ENCODE measurements at places on chromosomes 2 and 18.

DNA sequence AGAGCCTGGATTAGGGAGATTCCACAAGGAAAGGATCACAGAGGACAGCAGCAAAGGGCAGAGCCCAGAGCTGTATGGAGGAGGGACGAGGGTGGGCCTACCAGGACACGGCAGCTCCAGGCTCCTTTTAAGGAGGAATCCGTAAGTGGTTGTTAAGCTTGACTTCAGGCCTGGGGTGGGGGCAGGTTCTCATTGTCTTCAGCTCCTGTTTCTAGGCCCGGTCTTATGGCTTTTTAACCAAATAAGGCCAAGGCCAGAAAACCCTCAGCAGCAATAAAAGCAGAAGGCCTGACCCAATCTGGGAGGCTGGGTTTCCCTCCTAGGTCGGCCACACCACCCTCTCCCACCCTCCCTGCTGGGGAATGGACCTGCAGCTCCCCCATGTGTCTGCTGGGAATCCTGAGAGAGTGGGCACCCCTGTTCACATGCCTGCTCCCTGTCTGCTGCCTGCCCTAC is 111.2 kb downstream of the PLB1 start:
- no peak for DNase-seq

DNA sequence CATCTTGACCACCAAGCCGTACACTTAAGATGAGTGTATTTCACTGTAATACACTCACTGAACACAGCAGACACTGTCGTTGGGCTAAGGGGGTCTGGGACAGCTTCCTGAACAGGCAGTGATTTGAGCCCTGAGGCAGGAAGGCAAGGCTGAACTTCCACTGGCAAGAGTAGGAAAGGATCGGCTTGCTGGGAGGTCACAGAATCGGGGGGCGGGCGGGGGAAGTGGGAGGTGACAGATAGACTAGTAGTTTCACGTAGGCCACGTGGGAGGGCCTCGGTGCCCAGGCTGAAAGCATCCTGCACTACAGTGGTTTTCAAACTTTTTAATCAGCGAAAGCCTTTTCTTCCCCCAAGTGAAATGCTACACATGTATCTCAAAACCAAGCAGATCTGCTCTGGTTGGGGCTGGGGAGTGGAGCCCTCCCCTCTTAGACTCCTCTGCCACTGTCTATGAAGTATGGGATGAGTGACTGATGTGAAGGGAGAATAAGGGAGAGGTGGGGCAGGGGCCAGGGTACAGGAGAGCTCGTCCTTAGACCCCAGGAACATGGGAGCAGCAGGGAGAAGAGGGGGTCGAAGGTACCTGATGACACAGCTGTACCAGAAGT is 8.6 kb downstream of the PARD6G start:
- DNase-seq = no peak

GRCh38 chr18:35410561-35410960 is 33.4 kb upstream of the ZNF396 start:
- no peak for DNase-seq

- DNase-seq = no peak
Measured at GRCh38 chr2:71066856-71067255, 1.6 kb upstream of the NAGK start.

DNA sequence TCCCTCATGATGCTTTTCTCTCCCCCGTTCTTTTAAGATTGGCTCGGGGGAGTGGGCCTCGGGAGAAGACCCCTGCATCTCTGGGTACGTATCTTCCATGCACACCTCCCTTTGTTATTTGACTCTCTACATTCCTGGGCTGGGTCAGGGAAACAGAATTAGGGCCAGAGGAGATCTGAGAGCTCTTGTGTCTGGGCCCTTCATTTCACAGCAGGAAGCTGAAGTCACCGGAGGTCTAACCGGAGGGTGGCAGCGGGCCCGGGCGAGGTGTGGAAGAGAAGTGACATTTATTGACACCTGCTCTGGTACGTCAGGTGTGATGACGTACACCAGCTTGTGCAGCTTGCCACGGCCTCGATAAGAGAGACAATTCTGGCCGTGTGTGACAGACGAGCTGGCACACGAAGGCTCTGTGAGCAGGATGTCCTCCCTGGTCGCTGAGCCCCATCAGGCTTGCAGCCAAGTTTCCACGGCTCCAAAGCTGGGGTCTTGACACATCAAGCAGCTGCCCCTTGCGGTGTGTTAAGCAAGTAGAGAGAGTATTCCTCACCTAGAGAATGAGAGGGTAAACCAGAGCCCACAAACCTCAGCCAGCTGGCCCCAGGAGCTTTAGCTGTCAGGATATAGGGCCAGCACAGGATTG is 30.4 kb downstream of the TOGARAM2 start:
- DNase-seq = peak; percentile 39

DNA sequence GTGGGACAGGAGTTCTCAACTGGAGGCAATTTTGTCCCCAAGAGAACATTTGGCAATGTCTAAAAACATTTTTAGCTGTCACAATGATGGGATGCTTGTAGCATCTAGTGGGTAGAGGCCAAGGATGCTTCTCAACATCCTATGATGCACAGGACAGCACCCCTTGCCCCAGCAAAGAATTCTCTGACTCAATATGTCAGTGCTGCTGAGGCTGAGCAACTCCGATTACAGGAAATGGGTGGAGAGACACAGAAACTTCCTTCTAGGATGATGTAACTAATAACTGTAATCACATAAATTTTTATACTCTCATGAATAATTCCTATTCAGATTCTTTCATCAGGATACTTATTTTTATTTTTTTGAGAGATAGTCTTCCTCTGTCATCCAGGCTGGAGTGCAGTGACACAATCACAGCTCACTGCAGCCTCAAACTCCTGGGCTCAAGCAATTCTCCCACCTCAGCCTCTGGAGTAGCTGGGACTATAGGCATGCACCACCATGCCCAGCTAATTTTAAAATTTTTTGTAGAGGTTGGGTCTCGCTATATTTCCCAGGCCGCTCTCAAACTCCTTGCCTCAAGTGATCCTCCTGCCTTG is 120.3 kb upstream of the ACAA2 start:
- DNase-seq = no peak

GRCh38 chr2:21416226-21416625 is 292.5 kb downstream of the TDRD15 start:
- DNase-seq = no peak

GRCh38 chr2:17506736-17507616 is 11.3 kb downstream of the RAD51AP2 start:
- no peak for DNase-seq

DNA sequence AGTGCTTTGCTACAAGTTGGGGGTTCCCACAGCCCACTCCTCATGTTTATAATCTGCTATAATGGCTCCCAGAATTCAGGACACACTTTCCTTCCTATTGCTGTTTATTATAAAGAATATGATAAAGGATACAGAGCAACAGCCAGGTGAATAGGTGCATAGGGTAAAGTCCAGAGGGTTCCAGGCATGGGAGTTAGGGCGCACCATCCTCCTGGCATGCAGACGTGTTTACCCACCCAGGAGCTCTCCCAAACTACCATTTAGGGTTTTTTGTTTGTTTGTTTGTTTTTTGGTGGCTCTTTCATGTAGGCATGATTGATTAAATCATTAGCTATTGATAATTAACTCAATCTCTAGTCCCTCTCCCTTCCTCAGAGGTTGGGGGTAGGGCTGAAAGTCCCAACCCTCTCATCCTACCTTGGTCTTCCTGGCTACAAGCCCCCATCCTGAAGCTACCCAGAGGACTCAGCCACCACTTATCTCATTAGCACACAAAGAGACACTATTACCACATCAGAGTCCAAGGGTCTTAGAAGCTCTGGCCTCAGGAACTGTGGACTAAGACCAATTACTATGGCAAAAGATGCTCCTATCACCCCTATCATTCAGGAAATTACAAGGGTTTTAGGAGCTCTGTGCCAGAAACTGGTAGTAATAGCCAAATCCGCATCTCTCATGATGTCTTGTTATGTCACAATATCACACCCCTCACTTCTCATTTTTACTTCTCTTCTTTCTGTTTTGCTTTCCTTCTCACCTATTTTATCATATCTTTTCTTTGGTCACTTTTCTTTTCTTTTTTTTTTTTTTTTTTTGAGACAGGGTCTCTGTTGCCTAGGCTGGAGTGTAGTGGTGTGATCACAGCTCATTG is 154.9 kb upstream of the TTC39C start:
- DNase-seq = no peak

GRCh38 chr2:97011977-97012569 is 25.7 kb upstream of the FAM178B start:
- DNase-seq = peak; percentile 41

- no peak for DNase-seq
Measured at GRCh38 chr2:42547014-42547413, 21.4 kb upstream of the MTA3 start.

GRCh38 chr2:67733517-67733916 is 329.3 kb downstream of the C1D start:
- DNase-seq = no peak

DNA sequence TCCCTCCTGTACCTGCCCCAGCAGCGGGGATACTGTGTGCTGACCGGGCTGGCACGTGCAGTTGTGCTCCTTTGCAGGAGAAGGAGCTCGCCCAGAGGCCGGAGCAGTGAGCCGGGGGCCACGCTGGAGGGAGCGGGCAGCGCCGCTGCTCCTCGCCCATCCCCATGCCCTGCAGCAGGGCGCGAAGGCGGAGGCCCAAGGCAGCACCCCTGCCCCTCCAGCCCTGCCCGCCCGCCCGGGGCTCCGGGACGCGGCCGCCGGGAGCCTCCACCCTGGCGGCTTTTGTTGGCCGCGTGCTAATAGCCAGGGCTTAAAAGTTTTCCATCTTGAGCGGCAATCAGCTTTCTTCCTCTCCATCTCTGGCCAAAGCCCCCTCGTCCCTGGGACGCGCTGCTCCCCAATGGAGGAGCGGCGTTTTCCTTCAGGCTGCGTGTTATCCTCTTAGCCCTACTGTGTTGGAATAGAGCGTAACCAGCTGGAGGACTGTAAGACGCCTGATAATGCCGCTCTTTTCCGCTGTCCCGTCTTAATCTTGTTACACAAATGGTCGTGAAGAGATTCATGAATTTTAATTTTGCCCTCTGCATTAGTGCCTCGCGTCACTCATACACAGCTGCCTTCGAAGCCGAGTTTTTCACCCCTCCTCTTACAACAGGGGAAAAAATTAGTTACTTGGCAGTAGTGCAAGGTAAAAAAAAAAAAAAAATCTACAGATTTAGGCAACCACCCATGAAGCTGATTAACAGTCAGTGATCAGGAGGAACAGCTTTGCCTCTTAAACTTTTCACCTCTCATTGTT is 172.9 kb upstream of the SIX3 start:
- DNase-seq = peak; percentile 46

- no peak for DNase-seq
Measured at GRCh38 chr2:219304223-219304622, 5.0 kb downstream of the PTPRN start.

DNA sequence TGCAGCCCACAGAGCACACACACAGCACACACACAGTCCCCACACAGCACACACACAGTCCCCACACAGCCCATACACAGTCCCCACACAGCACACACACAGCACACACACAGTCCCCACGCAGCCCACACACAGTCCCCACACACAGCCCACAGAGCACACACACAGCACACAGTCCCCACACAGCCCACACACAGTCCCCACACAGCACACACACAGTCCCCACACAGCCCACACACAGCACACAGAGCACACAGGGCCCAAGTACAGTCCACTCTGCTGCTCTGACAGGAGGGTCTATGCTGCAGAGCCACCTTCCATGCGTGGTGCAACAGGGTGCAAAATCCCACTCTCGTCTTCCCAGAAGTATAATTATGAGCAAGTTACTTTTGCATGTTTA is 240.5 kb upstream of the SALL3 start:
- DNase-seq = no peak

- DNase-seq = no peak
Measured at GRCh38 chr18:41643427-41643826, 311.6 kb upstream of the PIK3C3 start.

- peak; percentile 11 for DNase-seq
Measured at GRCh38 chr2:179487010-179487731, 222.5 kb upstream of the SESTD1 start.

DNA sequence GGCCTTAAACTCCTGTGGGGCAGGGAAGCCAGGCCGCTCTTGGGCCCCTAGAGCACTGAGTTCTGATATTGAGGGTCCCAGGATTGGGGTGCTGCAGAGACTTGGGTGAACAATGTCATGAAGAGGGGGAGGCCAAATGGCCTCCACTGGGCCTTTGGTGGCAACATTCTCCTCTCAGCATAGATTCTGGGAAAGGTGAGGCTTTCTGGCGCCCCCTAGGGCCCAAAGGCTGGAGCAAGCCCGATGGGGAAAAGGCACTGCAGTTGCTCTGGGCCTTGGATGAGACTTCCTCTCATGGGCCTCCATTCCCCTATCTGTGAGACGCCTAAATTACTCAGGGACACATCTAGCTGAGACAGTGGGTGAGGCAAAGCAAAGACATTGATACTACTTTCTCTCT is 84.8 kb downstream of the ACAA2 start:
- DNase-seq = peak; percentile 44

DNA sequence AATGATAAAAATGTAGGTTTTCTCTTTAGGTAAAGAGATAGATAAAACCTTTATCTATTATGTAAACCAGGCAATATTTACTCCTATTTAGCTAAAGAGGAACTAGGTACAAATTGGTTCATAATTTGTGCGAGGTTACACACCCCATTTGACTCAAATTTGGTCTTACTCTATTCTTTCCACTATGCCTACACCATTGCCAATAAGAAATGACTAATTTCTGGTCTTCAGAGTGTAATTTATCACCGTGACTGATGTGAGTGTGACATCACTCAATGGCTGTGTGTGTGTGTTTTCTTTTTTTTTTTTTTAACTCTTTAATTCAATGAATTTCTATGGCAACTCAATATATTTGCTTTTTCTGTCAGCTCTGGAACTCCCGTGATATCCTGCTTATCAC is 955.8 kb downstream of the TDRD15 start:
- no peak for DNase-seq

DNA sequence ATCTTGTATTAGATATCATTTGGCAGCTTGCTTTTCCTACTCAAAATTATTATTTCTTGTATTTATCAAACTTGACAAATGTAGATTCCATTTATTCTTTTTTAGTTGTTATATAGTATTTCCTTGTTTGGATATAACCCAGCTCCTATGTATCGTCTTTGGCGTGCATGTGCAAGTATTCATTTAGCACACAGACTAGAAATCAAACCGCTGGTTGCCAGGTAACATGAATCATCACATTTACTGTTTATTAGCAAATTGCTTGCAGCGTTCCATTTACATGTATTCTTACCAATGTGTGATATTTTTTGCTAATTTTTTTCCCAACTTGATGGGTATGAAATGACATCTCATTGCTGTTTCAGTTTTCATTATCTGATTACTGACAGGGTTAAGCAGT is 2089.7 kb upstream of the CELF4 start:
- DNase-seq = no peak

GRCh38 chr2:189178726-189179569 is 613 bp downstream of the COL5A2 start:
- no peak for DNase-seq

- no peak for DNase-seq
Measured at GRCh38 chr2:111015283-111015995, 105.3 kb upstream of the BCL2L11 start.

DNA sequence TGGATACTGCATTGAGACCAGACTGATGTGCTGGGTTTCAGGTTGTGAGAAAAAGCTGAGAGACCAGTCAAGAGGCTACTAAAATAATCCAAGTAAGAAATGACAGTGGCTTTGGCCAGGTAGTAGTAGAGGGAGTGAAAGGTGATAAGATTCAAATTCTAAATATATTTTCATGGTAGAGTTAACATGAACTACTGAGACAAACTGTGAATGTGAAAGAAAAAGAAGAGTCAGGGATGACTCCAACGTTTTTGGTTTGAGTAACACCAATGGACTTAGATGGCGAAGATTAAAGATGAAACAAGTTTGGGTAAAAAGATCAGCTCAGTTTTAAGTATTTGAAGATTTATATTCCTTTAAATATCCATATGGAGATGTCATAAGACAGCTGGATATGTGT is 209.4 kb downstream of the ZEB2 start:
- DNase-seq = no peak
